ENCODE measurements at places on chromosomes 2 and 18.

- DNase-seq: no peak
Observed at GRCh38 chr2:890791-891190, 59.9 kb upstream of the SNTG2 start.

DNA sequence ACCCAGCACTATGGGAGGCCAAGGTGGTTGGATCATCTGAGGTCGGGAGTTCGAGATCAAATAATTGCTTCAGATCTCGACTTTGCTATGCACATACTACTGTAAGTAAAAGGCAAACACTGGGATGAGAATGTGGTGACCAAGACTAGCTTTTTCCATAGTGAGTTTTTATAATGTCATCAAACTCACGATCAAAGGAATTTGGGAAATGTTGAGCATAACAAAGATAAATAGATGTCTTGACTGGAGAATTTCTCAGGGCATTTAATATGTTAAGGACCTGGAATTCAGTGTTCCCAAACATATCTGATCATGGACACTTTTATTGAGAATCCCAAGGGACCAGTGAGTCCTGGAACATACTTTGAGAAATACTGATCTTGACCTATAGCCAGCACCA lies 205.6 kb downstream of the ARHGAP15 start:
- DNase-seq: no peak

DNA sequence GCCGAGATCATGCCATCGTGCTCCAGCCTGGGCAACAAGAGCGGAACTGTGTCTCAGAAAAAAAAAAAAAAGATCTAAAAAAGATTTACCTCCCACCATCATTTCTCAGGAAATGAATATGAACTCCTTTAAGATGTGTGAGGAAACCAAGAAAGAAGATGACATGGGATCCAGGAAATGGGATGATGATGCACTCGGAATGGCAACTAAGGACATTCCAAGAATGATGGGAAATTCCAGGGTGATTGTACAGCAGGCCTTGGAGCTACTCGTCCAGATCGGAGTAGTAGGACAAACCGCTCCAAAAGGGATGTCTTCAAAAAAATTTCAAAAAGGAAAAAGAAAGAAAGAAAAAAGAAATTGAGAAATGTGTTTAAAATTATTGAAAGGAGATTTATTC lies 84.9 kb upstream of the PMAIP1 start:
- no peak for DNase-seq

DNA sequence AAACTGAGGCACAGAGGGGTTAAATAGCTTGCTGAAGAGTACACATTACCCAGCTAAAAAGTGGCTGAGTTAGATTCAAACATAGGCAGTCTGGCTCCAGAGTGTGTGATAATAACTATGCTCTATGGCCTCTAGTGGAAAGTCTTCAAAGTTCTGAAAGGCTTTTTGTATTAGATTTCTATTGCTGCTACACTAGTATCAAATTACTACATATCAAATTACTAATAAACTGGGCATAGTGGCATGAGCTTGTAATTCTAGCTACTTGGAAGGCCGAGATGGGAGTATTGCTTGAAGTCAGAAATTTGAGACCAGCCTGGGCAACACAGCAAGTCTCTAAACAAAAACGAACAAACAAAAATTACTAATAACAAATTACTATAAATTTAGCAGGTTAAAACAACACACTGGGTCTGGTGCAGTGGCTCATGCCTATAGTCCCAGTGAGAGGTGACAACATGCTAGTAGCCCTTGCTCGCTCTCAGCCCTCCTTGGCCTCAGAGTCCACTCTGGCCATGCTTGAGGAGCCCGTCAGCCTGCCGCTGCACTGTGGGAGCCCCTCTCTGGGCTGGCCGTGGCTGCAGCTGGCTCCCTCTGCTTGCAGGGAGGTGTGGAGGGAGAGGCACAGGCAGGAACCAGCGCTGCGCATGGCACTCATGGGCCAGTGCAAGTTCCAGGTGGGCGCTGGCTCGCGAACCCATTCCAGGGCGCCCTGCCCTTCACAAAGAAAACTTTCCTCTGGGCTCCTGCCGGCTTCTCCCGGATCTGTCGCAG lies 38.2 kb upstream of the TWSG1 start:
- DNase-seq: no peak

DNA sequence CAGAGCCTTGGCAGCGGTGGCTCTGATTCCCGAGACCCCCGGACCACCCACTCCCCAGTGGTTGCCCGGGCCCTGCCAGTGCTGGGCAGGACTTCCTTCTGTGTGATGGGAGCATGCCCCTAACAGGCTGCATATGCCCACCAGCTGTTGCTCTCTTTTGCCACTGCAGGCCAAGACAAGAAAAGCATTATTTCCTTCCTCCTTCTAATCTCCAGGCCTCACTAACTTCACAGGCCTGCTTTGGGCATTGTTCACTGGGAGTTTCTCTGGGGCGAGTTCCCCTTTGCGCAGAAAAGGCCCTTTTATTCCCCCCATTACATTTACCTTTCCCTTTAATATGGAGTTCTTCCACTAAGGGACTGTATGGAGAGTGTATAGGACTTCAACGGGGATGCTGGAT lies 249.1 kb upstream of the SIX2 start:
- DNase-seq: no peak

GRCh38 chr2:37355735-37356134 lies 11.3 kb downstream of the QPCT start:
- DNase-seq: no peak

DNA sequence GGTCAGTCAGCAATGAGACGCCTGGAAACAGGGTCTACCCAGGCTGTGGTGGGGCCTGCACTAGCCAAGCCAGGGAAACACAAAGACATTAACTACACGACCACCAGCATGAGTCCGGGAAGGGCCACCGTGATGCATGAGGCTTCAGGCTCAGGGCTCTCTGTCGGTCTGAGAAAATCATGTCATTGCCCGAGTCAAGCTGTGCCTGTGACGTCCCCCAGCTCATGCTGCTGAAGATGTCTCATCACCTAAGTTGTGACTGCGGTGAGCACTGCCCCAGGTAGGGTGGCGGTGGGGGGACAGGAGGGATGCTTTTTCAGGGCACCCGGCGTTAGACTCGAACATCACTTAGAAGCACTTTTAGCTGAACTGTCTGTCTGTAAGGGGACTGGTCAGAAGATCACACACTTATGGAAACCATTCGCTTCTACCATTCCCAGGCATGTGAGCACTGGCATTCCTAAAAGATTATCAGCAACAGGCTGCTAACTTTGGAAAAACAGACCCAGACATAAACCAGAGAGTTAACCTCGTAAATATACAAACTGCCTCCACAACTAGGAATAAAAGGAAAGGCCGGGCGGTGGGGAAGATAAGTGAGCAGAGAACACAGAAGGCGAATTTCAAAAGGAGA lies 234.5 kb downstream of the HDAC4 start:
- DNase-seq: no peak

GRCh38 chr2:64876137-64876647 lies 113.0 kb upstream of the SLC1A4 start:
- DNase-seq: no peak

DNA sequence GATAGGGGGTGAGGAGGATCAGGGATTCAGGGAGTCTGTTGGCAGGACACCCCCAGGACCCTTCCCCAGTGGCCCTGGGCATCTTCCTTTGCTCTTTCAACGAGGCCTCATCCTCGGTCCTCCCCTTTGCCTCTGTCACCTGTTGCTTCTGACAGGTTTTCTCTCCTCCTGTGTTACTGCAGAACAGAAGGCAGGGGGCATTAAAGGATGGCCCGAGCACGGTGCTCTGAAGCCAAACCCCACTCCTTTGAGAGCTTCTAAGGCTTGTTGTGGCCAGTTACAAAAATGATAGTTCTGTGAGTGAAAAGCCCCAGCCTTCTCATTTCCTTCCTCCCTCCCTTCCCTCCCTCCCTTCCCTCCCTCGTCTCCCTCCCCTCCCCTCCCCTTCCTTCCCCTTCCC lies 82.5 kb downstream of the THNSL2 start:
- no peak for DNase-seq

DNA sequence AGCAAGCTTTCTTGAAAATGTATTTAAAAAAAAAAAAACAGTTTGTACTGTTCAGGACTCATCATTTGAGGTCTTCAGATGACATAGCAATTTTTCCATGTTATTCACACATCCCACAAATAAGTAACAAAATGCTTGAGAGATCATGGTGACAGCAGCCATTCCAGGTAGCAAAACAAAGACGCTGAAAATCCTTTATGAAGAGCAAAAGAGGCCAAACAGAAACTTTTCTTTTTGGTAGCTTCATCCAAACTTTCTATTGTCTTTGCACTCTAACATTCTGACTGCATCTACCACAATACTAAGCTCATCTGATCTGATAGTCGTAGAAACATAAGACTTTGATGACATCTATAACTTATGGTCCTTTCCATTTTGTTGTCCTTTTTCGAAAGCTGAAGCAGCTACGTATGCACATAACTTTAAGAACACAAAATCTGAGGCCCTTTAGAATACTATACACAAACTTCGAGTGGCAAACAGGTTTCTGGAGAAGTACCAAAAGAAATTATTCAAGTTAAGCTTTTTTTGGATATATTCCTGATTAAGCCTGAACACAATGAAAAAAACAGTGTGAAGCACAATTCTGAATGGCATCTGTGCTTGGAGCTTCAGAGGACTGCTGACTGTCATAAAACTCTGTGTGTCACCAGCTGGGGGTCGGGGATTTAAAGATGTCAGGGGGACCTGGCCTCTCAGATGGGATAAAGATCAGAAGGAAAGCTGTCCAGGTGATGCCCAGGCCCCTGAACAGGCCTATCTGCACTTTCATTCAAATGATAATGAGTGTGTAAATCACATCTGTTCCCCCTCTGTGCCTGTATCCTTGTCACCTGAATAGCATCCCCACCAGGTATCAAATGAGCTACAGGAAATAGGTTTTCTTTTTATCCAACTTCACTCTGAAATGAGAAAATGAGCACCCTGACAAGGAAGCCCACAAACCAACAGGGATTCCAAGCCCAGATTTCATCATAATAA lies 75.8 kb downstream of the ZEB2 start:
- DNase-seq: no peak

DNA sequence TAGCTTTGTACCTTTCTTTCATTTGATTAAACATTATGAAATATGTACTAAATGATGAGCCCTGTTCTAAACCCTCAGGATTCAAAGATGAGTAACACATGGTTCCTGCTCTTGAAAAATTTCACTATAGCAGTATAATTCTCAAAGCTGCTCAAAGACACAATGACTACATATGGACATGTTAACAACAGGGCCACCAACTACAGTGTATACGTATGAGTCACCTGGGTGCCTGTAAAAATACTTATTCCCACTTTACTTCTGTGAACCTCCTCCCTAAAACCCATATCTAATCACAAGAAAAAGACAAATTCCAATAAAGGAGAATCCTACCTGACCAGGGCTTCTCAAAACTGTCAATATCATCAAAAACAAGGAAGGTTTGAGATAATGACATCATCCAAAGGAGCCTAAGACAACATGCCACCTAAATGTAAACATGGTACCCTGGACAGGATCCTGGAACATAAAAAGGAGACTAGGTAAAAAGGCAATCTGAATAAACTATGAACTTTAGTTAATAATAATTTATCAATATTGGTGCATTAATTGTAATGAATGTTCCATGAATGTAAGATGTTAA lies 84.7 kb downstream of the FAM161A start:
- no peak for DNase-seq

- DNase-seq: no peak
Observed at GRCh38 chr2:239193401-239193811, 207.4 kb downstream of the HDAC4 start.

All from amygdala (tissue), 56 donors.